ENCODE measurements at places on chromosomes 7 and 10. TPM values are rescaled to one million over a fixed set of nuclear protein-coding genes. Genes with fewer than 3 reads are reported as not detected.

DNA sequence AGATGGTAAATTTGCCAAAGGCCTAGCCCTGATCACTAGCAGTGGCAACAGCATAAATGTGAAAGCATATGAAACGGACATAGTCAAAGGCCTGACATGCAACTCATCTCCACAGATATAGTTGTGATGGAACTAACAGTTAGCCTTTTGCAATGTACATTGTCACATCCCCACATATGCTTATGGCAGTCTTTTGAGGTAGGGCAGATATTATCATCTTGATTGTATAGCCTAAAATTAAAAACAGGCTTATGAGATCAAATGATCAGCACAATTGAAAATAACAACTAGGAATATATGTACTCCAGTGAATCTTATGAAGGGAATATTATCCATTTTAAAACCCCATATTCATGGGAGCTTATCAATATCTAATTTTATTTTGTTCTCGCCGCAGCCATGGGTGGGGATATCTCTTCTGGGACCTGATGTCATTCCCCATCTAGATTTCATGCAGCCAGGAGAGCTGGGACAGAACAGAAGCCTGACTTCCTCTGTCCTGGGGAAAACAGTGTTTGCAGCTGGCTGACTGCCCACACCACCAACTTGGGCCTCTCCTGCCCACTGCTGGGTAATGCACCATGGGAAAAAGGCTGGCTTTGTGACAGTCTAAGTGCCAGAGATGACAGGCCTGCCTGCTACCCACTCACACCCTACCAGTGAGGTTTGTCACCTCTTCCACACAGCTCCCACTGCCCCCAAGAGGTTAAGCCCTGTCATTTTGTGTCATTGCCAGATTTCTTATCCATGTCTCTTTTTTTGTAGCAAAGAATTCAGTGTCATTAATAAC lies 180.2 kb upstream of the FZD1 start:
- no peak overlapping the region for H3K27ac ChIP-seq
- DNase-seq = peak; percentile 30
- no peak overlapping the region for H3K4me3 ChIP-seq
- peaks cover 36% of the 10 kb centered on the region for H3K4me1 ChIP-seq
- H3K36me3 ChIP-seq = no peaks in the 10 kb centered on the region
- no peaks in the 10 kb centered on the region for H3K27me3 ChIP-seq

- no peaks in the 10 kb centered on the region for H3K27me3 ChIP-seq
- H3K4me3 ChIP-seq = no peak overlapping the region
- DNase-seq = no peak
- H3K36me3 ChIP-seq = no peaks in the 10 kb centered on the region
- H3K4me1 ChIP-seq = peaks cover 10% of the 10 kb centered on the region
Observed at GRCh38 chr7:17105701-17106100, 192.8 kb upstream of the AHR start.

GRCh38 chr7:84950836-84951235 lies 236.0 kb downstream of the SEMA3D start:
- H3K4me1 ChIP-seq = no peaks in the 10 kb centered on the region

DNA sequence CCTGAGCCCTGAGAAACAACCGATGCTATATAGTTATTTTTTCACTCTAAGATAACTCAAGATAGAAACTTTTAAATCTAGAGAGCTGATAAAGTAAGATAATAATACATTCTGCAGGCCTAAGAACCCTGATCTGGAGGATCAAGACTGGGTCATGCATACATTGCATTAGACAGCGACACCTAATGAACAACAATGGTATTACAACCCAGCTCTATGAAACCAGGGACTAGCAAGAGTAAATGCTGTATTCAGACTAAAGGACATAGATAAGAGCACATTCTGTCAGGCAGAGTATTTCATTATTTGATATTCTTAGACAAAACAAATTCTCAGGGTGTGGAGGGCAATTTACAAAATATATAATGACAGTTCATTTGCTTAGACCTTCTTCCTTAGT lies 148.6 kb downstream of the GRK5 start:
- DNase-seq = no peak
- H3K36me3 ChIP-seq = peaks cover 26% of the 10 kb centered on the region
- H3K27ac ChIP-seq = no peak overlapping the region
- no peak overlapping the region for H3K4me3 ChIP-seq
- no peaks in the 10 kb centered on the region for H3K27me3 ChIP-seq

DNA sequence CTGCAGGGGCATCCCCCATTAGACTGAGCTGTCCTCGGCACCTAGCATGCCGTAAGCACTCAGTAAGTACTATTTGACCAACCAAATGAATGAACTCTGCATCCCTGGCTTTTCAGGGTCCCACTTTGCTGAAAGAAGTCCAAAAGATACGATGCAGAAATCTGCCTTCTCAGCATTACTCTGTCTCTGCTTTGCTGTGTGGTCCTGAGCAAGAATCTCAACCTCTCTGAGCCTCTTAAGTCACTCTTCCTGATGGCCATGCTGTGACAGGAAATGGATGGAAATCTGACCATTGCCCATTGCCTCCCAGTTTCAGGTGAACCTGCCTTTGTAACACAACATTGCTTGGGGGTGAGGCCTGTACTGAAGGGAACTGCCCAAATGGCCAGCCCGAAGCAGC lies 48.0 kb downstream of the GPAM start:
- no peak for DNase-seq
- no peak overlapping the region for H3K4me3 ChIP-seq
- no peaks in the 10 kb centered on the region for H3K36me3 ChIP-seq
- no peaks in the 10 kb centered on the region for H3K27me3 ChIP-seq

Gene GALNT17
- total RNA-seq = not detected

Data from activated T-cell treated with anti-CD3 and anti-CD28 coated beads, Interleukin-2, amount 50 U/mL, for 72 hours (primary cell).